ENCODE measurements at places on chromosomes 3 and 15.
A peak's percentile ranks its signal among the peaks of the same experiment; 100 is the strongest.

DNA sequence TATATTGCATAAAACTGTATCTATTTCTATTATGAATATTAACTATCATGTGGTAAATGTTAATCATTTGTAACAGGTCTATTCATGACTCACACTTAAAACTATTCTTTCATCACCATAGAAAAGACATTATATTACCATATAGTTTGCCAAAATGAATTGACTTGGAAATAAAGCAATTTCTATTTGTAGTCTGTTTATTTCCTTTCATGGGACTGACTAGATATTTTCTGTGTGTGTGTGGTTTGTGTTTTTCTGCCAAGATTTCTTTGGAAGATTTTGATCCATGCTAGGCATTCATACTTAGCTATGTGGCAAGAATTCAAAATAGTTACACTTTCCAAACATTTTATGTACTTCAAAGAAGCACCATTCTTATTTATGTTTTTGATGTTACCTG is 522.5 kb upstream of the AGTR1 start:
- no peak for DNase-seq

DNA sequence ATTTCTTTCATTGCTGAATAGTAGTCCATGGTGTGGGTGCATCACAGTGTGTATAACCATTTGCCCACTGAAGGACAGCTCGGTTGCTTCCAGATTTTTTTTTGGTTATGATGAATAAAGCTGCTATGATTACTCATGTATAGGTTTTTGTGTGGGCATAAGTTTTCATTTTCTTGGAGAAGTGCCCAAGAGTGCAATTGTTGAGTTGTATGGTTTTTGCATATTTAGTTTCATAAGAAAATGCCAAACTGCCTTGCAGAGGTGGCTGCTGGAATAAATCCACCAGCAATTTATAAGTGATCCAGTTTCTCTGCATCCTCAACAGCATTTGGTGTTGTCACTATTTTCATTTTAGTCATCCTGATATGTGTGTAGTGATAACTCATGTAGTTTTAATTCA is 8.4 kb upstream of the SPESP1 start:
- no peak for DNase-seq

- DNase-seq, result no peak
Observed at GRCh38 chr15:48433226-48433886, 102.1 kb downstream of the DUT start.

DNA sequence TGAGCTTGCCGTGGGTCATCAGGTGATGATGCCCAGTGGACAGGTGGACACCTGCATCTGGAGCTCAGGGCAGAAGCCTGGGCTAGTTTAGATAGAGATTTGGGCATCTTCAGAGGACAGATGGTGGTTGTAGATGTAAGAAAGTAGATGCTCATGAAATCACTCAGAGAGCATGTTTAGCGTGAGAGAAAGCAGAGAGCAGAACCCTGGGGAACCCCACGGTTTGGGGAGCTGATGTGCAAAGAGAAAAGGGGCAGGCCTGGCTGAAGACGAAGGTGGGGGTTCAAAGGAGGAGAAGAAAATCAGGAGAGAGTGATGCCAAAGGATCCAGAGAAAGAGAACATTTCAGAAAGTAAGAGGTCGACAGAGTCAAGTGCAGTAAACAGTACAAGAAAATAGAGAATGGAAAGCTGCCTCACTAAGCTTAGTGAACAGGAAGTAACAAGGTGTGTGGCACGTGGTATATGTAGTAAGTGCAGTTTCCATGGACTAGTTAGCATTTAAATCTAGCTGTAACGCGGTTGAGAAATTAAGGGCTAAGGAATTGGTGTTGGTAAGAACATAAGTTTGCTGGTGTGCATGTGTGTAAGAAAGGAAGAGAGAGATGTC is 13.5 kb downstream of the TIGIT start:
- DNase-seq, result no peak

- DNase-seq, result no peak
Observed at GRCh38 chr3:99485286-99485685, 153.1 kb upstream of the COL8A1 start.

DNA sequence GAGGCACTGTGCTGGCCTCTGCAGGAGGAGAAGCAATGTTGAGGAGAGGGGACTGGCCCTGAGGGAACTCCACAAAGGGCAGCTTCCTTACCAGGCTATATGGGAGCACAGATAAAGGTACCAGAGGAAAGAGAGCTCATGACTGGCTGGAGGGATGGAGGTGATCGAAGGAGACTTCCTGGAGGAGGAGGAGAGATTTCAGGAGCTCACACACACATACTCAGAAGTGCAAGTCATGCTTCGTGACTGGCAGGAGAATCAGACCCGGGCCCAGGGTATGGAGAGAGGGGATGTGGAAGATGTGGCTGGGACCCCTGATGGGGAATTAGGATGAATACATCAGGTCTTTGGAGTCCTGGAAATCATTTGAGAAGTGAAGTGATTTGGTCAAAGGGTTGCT is 85.4 kb downstream of the ABHD5 start:
- DNase-seq, result no peak

GRCh38 chr3:196547067-196547466 is 21.3 kb downstream of the WDR53 start:
- no peak for DNase-seq

DNA sequence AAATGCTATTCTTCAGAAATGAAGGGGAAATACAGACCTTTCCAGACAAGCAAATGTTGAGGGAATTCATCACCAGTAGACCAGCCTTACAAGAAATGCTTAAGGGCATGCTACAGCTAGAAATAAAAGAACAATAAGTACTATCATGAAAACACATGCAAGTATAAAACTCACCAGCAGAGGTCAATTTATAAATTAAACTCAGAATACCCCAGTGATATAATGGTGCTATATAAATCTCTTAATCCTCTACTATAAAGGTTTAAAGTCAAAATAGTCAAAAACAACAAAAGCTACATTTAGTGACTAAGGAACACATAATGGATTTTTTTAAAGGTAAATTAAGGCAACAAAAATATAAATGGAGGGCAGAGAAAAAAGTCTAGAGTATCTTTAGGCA is 142.5 kb downstream of the CPNE4 start:
- DNase-seq, result no peak

- DNase-seq, result no peak
Observed at GRCh38 chr3:179421500-179421899, 29.8 kb downstream of the GNB4 start.

DNA sequence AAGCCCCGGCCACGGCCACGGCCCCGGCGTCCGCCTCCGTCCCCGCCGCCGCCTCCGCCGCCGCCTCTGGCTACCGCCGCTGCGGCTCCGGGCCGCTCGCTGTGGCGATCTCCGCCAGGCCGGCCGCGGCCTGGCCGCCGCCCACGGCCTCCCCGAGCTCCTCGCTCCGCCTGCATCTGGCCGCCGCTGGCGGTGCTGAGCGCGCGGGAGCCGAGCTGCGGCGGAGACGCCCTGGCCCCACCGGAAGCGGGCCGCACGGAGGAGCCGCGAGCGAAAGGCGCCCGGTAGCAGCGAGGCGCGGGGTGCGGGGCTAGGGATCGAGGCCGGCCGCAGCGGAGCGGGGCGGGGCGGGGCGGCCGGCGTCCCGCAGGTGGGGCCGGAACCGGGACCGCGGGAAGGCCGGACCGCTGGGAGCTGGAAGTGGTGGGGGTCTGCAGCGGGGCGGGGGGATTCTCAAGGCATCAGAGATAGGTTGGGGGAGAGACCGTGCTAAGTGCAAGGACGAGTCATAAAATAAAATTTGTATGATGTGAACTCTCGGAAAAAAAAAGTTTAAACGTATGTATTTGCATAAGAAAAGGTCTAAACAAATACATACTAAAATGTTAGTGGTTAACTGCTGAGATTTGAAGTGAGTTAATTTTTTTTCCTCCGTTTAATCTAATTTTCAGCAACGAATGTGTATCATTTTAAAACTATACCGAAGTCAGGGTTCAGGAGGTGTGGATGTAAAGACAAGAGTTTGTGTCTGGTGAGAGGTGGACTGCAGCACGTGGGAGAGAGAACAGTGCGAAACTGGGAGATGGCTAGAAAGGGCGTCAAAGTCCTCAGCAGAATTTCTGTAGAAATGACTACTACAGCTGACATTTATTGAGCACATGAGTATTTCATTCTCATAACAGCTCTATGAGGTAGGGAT is at the start of gene AVEN:
AVEN (minus strand) TSS at position 334 of the 919 bp plus-strand sequence; CDS start at position 176, 158 bp downstream.
- peak; percentile 72 for DNase-seq

- no peak for DNase-seq
Observed at GRCh38 chr3:128942161-128942952, 51.5 kb downstream of the CFAP92 start.

DNA sequence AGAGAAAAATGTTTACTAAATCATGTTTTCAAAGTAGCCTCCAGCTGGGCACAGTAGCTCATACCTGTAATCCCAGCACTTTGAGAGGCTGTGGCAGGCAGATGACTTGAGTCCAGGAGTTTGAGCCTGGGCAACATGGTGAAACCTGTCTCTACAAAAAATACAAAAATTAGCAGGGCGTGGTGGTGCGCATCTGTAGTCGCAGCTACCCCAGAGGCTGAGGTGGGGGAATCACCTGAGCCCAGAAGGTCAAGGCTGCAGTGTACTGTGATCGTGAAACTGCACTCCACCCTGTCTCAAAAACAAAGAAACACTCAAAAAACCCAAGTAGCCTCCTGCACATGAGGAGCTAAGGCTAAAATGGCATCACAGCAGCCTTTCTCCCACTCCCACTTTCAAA is 1.6 kb upstream of the PPIB start:
- DNase-seq, result no peak

DNA sequence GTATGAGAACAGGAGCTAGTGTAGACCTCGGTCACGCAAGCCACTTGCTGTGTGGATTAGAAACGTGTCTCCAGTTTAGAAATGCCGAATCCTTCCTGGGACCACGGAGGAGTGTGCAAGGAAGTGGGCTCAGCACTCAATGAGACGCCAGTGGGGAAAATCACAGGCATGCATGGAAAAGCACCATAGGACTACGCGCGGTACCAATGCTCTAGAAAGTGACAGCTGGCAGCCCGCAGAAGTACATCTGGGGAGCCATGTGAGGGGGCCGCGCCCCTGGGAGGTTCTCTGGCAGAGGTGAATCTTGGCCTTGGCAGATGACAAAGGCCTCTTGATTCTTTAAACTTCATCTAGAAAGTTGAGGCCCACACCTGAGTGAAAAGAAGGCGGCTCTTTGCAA is 99.3 kb downstream of the LRRK1 start:
- DNase-seq, result no peak

DNA sequence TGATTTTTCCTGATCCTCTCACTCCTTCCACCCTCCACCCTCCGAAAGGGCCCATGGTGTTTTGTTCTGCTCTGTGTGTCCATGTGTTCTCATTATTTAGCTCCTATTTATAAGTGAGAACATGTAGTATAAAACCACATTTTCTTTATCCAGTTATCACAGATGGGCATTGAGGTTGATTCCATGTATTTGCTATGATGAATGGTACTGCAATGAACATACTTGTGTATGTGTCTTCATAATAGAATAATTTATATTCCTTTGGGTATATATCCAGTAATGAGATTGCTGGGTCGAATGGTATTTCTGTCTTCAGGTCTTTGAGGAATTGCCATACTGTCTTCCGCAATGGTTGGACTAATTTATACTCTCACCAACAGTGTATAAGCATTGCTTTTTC is 126.0 kb downstream of the IMPG2 start:
- DNase-seq, result no peak

DNA sequence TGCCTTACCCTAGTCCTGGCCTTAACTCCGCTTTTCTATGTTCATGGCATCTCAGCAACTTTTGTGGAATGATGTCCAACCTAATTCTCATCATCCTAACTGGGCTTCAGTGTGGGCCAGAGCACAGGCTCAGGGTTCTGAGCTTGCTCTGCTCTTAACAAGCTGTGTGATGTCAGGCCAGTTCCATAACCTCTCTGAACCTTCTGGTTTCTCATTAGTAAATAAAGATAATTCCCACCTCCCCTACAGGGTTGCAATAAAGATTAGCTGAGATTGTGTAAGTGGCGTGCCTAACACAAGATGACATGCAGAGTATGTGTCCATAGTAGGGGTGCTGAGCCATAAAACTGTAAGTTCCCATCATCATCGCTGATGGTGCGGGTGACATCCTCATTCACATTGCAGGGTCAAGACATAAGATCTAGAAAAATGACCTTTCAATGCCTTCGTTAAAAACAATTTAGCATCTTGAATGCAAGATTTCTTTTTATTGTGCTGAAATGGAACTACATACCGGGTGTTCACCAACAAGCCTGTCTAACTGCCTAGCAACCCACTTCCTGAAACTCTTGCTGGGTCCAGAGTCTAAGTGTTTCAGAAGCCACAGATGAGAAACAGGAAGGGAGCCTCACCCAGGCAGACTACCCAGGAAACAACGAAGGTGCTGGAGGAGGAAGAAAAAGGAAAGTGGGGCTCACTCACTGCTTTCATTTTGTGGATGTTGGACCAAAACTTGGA is 36.2 kb downstream of the CDCP1 start:
- no peak for DNase-seq

DNA sequence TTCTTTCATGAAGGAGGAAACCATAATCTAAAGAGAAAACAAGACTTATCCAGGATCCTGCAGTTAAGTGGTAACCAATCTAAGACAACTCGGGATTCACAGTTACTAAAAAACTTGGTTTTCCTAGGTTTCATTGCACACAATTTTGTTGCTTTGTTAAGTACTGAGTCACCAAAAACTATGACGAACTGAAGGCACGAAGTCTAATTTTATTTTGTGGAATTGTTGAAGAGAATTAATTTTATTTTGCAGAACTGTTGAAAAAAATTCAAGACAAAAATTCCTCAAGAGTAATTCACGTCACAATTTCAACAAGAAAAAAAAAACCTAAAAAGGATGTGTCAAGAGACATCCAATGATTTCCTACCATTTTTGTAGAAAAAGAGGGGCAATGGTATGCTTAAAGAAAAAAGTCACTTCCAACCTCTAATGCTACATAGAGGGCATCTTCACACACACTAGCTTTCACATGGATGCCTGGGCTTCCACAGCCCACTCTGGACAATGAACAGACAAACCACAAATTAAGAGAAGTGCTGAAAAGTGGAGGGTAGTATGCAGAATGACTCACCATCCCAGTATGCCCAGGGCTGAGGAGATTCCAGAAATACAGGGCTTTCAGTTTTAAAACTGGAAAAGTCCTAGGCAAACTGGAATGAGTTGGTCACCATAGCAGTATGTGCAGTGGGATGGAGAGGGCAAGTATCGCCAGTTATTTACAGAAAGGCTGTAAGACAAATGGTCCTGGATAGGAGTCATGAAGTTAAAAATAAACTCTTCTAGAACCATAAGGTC is 29.2 kb downstream of the PLOD2 start:
- DNase-seq, result no peak

Measured in Right ventricle myocardium superior (tissue), 1 donor.